ENCODE measurements at places on chromosomes 5 and 9.

DNA sequence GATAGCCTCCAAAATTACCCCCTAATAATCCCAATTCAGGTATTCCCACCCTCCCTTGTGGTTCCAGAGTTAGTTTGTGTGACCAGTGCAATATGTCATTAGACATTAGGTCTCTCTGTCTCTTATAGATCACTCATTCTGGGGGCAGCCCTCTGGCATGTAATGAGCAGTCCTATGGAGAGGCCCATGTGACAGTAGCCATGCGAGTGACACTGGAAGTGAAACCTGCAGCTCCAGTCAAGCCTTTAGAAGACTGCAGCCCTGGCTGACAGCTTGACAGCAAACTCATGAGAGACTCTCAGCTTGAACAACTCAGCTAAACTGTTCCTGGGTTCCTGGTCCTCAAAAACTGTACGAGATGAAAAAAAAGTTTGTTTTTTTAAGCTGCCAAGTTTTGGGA, 54.0 kb upstream of the HSPB3 start:
- no peak for DNase-seq

- no peak for DNase-seq
Observed at GRCh38 chr9:111949919-111950318, 53.3 kb downstream of the UGCG start.

DNA sequence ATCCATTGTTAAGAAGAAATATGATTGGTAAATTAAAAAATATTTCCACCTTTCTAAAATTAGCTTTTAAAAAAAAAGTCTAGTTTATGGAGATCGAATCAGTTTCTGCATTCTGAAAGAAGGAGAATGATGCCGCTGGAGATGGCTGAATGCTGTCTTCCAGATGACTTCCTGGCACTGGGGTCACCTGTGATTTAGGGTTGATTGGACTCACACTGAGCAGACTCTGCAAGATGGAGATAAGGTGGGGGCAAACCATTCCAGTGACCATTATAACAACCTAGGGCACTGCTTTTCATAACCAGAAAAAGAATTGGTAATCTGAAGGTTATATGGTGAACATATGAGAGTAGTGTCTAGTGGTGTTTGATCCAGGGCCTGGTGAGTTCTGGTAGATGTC, 40.8 kb downstream of the RHOBTB3 start:
- DNase-seq: no peak

- DNase-seq: no peak
Observed at GRCh38 chr5:10913841-10914240, 152.8 kb upstream of the DAP start.

DNA sequence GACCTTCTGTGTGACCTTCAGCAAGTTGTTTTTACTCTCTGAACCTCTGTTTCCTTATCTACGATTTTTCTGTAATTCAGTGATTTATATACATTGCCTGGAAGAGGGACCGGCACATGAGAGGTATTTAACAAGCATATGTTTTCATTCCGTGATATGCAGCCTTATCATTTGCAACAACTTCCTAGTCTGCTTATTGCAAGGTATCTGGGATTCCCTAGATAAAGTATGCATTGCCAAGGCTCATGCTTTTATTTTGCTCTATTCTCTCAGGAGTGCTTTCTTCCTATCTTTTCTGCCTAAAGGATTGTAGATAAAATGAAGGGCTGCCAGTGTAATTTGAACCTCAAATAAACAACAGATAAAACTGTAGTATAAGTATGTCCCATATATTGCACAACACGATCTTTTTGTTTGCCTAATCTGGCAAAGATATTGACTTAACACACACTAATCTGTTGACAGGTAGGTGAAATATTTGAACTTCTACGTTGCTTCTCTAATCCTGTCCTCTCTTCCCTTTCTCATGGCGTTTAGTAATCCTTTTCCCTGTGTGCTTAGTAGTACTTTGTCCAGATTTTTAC, 377.2 kb upstream of the TNC start:
- DNase-seq: no peak

- DNase-seq: no peak
Observed at GRCh38 chr5:133969654-133970324, 1.4 kb upstream of the C5orf15 start.

DNA sequence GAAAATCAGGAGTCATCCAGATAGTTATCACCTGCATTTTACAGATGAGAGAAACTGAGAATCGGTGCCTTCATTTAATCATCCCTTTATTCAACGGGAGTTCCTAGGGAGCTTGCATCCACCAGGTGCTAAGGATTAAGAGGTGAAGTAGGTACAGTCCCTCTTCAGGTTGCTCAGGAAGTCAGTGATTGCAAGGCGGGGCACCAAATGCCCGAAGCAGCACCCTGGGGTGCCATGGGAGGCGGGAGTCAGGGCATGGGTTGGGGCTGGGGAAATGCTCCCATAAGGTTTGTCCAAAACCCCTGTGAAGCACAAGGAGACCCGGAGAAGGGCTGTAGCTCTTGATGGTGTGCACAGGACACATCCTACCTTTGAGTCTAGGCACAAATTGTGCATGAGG, 98.8 kb upstream of the KLF4 start:
- DNase-seq: no peak

- DNase-seq: no peak
Observed at GRCh38 chr5:402615-403359, 40.2 kb upstream of the EXOC3 start.

GRCh38 chr9:115369322-115369957, 251.5 kb upstream of the TNC start:
- DNase-seq: no peak

DNA sequence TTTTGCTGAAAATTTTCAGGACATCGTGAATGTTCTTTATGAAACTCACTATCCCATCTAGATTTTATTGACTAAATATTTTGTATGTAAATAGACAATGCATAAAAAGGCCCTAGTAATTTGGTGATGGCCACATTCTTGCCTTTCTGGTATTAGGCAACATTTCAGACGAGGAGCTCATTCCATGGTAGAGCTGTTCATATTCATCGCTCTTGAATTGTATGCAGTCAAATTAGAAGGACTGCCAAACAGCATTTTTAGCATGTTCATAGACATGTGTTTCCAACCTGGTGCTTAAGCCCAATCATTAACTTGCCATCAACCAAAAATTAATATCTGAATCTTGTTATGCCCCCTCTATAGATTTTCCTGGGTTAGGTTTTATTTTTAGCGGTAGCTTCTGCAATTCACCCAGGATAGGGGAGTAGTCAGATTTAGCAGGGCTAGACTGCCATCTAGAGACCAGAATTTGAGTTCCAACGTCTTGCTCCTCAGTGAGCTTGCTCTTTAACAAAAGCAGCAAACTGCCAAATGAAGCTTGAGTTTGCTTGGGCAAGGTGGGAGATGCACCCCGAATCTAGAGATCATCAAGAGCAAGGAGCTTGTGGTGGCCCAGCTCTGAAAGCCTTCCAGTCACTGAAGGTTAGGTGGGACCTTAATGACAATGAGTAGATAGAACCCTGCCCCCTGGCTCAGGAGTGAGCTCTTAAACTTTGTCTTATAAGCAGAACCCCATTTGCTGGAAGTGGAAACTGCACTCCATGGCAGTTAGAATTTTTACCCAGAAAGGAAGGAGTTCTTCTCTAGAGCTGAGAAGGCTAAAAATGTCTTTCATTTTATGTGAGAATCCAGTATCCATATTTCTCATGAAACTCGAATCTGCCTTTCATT, 456.2 kb downstream of the RASEF start:
- no peak for DNase-seq

- no peak for DNase-seq
Observed at GRCh38 chr9:85055506-85056202, 386.1 kb downstream of the NTRK2 start.

DNA sequence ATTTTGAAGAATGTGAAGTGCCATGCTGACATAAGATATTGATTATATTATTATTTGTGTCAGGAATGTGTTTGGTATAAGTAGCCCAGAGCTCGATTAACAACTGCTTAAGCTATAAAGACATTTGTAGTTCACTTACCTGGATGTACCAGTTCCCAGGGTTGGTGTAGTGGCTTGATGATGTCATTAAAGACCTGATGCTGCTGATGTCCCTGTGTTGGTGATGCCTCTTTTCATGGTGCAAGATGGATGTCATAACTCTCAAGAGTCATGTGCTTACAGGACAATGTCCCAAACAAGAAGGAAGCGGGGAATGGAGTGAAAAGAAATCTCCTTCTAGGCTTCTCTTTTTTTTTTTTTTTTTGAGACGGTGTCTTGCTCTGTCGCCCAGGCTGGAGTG, 11.5 kb upstream of the GDNF start:
- no peak for DNase-seq

DNA sequence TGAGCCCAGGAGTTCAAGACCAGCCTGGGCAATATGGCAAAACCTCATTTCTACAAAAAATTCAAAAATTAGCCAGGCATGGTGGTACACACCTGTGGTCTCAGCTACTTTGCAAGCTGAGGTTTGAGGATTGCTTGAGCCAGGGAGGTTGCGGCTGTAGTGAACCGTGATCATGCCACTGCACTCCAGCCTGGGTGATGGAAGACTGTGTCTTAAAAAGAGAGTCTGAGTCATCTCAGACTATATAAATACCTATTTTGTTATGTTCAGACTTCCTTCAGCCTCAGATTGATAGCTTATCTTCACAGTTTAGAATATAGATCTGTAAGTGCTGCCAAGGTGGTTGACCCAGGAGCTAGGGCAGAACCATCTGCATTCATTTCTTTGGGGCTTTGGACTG, 1.6 kb upstream of the PAIP2 start:
- DNase-seq: no peak

GRCh38 chr9:137067860-137068538, 2.4 kb downstream of the SAPCD2 start:
- DNase-seq: peak; percentile 62

GRCh38 chr5:161007879-161008278, 155.9 kb upstream of the ATP10B start:
- no peak for DNase-seq

GRCh38 chr9:136903041-136903554, 16.8 kb downstream of the TRAF2 start:
- DNase-seq: no peak

- DNase-seq: no peak
Observed at GRCh38 chr9:112200711-112201110, 25.6 kb upstream of the SUSD1 start.

GRCh38 chr9:130444565-130445221, at the start of gene ASS1:
TSS of gene ASS1 (plus strand) at chr9:130444961. CDS start at chr9:130452229, 7,268 bp downstream.
- DNase-seq: no peak
